Neural progenitor cell (in vitro differentiated cells): ENCODE measurements at places on chromosomes 6 and 20. TPM values are rescaled to one million over a fixed set of nuclear protein-coding genes. Genes with fewer than 3 reads are reported as not detected.

- DNase-seq: no peak
These were observed 105.9 kb downstream of the PRDM13 start for GRCh38 chr6:99712519-99712918.

- DNase-seq: no peak
These were observed 451.0 kb upstream of the MARCKS start for GRCh38 chr6:113406048-113406695.

- peak; percentile 61 for DNase-seq
These were observed 67.3 kb downstream of the ATP9A start for GRCh38 chr20:51700809-51701285.

GRCh38 chr6:42123379-42124103 lies 18.9 kb downstream of the C6orf132 start:
- no peak for DNase-seq

GRCh38 chr20:40435146-40435895 lies 253.7 kb downstream of the MAFB start:
- no peak for DNase-seq

The BIRC7 gene
- total RNA-seq: not detected in 2 replicates

The TMEM74B gene
- 2.5 and 4.2 TPM in 2 replicates for total RNA-seq

DNA sequence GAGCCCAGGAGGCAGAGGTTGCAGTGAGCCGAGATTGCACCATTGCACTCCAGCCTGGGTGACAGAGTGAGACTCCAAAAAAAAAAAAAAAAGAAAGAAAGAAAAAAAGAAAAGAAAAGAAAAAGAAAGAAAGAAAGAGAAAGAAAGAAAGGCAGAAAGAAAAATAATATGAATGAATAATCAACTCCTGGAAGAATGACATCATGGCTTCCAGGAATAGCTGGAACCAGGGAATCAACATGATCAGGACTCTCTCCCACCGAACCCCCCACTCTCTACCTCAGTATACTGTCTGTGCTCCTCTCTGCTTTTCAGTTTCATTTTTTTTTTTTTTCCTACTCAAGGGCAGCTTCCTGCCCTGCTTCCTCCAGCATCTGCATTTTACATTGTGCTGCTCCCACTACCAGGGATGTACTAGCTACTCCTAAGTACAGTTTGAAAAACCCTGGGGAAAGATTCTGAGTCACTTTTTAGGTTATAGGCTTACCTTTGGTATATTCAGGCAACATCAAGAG lies 19.7 kb upstream of the MTCL3 start:
- DNase-seq: no peak

The RAB44 gene
- total RNA-seq: 0.03 TPM in 1 of 2 replicates, not detected in the other

GRCh38 chr6:89186762-89187161 lies 30.4 kb downstream of the GABRR1 start:
- no peak for DNase-seq

GRCh38 chr6:111850295-111850937 lies 22.8 kb downstream of the FYN start:
- no peak for DNase-seq

GRCh38 chr20:61684583-61685235 lies 381.0 kb downstream of the TAF4 start:
- DNase-seq: no peak
